ENCODE measurements at places on chromosomes 5 and 9.

GRCh38 chr5:127656825-127657224, 7.9 kb downstream of the CTXN3 start:
- DNase-seq: no peak

DNA sequence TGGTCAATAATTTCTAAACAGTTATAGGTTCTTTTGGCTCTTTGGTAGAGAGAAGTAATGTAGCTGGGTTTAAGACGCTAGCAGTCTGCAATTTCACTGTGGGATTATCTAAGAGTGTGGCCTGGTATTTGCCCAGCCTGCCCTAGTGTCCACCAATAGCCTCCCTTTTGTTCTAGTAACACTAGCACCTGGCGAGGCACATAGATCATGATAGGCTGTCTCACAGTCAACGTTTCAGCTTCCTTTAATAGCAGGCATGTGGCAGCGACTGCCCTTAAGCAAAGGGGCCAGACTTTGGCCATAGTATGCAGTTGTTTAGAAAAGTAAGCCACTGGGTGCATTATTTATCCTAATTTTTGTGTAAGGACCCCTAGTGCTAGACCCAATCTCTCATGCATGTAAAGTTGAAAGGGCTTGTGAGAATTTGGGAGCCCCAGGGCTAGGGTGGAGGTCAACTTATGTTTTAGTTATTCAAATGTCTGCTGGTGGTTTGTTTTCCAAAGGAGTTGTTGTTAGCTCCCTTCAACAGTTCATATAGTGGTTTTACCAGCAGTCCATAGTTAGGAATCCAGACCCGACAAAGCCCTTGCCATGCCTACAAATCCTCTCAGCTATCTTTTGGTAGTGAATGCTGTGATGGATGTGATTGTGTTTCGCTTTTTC, 274.3 kb downstream of the HTR1A start:
- DNase-seq: no peak

- DNase-seq: no peak
Measured at GRCh38 chr9:9750719-9751118, 862.1 kb downstream of the PTPRD start.

DNA sequence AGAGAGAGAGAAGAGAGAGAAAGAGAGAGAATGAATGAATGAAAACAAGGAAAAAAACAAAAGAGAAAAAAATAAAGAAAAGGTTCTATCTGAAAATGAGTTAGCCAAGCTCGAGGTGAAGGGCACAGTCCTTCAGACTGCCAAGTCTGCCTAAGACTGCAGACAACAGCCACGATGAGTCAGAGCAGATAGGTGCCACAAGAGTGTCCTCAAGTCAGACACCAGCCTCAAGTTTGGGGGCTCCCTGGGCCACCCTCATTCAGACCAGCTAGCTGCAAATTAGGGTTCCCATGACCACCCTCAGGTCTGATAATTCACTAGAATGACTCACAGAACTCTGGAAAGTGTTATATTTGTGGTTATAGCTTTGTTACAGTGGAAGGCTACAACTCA, 13.9 kb upstream of the HABP4 start:
- no peak for DNase-seq

DNA sequence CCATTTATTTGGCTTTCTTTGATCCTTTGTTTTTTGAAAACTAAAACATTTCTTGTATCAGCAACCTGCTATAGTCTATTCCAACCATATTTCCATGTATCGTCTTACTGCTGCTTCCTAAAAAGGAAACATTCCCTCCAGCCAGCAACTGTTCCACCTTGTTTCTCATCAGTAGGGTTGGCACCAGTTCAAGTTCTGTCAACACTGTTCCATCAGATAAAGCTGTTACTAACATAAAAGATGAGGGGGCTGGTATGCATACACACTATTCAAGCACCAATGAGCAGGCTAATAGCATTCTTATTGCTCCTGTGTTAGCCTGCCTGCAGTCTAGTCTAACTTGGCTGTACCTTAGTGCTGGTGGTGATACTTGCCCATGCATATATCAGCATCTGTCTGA, 178.3 kb downstream of the CWC27 start:
- no peak for DNase-seq

DNA sequence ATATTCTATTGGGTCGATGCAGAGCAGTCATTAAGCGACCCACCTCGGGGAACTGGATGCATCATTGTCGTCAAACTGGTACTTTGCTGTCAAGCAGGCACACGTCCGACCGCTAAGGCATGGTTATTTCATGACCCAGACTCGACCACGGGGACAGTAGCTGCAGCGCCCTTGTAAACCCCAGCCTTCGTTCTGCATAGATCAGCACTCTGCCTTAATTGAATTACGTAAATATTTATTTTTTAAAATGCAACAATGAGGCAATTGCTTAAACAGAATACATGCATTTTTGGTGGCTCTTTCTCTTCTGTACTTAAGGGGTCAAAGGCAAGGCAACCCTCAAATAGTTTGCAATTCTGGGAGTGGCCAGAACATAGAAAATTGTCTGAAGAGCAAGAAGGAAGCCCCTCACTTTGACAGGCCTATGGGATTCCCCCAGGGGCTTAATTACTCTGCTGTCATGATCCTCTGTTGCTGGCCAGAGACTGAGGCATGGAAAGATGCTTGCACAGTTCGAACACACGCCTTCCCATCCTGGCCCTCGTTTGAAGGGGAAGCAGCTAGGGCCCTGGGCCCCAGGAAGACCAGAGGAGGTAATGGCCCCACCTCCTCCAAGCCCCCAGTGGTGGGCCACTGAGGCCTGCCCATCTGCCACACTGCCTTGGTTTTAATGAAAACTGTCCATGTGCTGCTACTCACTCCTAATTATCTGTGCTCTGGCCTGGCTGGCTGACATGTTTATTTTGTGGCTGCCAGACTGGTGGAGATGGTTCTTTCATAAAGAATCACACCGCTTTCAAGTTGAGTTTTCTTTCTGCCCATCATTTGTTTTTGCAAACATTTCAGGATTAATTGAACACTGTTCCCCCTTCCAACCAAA, 169.7 kb upstream of the MAST4 start:
- no peak for DNase-seq

GRCh38 chr9:106421772-106422171, 441.2 kb upstream of the ZNF462 start:
- no peak for DNase-seq

GRCh38 chr5:169280286-169280685, 20.7 kb downstream of the SLIT3 start:
- no peak for DNase-seq

- DNase-seq: no peak
Measured at GRCh38 chr5:158642879-158643278, 456.8 kb downstream of the EBF1 start.

- no peak for DNase-seq
Measured at GRCh38 chr5:10702911-10703491, 58.0 kb downstream of the DAP start.

Measured in CD4-positive, alpha-beta T cell treated with Interleukin-6 at 100 ng/mL for 8 hours (primary cell).